HepG2 (cell line): ENCODE measurements at places on chromosomes 11 and 22. TPM values are rescaled to one million over a fixed set of nuclear protein-coding genes. Genes with fewer than 3 reads are reported as not detected.

Gene RTN4R
- 0.11 and 0.22 TPM in 2 replicates for total RNA-seq

Gene DBX1
- not detected in 2 replicates for total RNA-seq

Gene TUBGCP6
- total RNA-seq: 5.8 and 15.7 TPM in 2 replicates

Gene TRIM51
- not detected in 2 replicates for total RNA-seq

DNA sequence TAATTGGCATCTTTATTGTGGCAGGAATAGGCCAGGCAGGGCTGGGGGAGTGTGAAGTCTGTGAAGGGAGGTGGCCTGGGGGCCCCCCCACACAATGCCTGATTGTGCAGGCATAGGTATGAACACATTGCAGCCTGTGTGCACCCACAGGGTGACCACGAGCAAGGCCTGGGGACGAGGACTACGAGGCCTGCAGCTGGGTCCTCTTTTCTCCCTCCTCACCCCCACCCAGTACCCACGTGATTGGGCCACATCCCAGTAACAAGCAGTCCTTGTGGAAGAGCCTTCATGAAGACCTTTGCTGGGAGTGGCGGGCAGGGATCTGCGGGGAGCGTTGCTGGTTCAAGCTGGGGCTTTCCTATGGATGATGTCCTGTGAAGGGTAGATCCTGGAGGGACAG, 29.3 kb downstream of the ZBTB16 start:
- H3K4me1 ChIP-seq: peaks cover 33% of the 10 kb centered on the region
- DNase-seq: no peak
- H3K36me3 ChIP-seq: no peaks in the 10 kb centered on the region
- H3K27ac ChIP-seq: no peak overlapping the region
- peaks cover 4% of the 10 kb centered on the region; the same call in 1 of the 3 replicates for H3K27me3 ChIP-seq
- H3K4me3 ChIP-seq: no peak overlapping the region

DNA sequence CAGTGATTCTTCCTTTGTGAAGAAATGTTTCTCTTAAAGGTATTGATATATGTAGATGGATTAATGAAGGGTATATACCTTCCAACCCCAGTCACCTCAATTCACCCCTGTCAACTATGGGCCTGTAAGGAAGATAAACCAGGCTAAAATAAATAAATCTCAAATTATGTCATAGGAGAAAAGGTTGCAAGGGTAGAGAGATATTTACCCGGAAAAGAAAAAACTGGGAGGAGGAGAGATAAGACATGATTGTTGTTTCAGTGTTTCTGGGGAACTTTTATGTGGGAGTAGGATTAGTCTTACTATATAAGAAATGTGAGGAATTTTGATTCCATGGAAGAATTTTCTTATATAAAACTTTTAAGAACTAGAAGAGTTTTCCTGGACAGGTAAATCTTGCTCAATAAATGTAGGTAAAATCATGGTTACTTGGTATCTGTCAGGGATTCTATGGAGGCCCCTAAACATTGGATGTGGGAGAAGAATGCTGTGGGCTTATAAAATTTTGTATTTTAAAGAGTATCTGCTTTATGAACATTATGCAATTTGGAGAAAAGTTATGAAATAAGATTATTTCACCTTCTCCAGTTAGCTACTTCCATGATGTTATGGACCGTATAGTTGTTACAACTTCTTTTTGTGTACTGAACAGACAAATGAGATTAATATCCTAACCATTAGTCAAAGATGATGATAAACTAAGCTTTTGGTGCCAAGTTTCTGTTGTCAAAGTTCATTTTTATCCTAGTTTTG, 6.4 kb downstream of the YAP1 start:
- DNase-seq: peak; percentile 30
- H3K4me3 ChIP-seq: peak overlapping the region; percentile 33; the same call in 1 of the 2 replicates
- H3K27me3 ChIP-seq: no peaks in the 10 kb centered on the region
- peaks cover 75% of the 10 kb centered on the region for H3K4me1 ChIP-seq
- peaks cover 3% of the 10 kb centered on the region; the same call in 1 of the 2 replicates for H3K36me3 ChIP-seq

DNA sequence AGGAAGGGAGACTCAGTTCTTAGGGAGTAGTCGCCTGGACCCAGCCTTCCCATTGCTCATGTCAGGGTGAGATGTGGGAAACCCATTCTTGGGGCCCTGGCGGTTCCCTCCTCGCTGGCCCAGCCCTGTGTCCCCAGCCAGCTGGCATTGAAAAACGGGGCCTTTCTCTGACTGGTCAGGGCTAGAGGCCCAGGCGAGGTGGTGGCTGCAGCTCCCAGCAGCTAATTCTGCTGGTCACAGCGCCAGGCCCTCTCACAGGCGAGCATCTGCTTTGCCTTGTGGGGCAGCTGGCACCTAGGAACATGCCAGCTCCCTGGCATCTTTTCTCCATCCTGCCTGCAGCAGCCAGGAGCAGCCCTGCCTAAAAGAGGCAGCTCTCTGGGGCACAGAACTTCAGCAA, 20.1 kb downstream of the TSPAN18 start:
- no peaks in the 10 kb centered on the region for H3K4me1 ChIP-seq
- no peak overlapping the region for H3K4me3 ChIP-seq
- DNase-seq: no peak
- H3K27ac ChIP-seq: no peak overlapping the region
- H3K36me3 ChIP-seq: no peaks in the 10 kb centered on the region
- H3K27me3 ChIP-seq: 0 out of 2 replicates have a peak, but pooled peaks cover 2% of the 10 kb centered on the region

DNA sequence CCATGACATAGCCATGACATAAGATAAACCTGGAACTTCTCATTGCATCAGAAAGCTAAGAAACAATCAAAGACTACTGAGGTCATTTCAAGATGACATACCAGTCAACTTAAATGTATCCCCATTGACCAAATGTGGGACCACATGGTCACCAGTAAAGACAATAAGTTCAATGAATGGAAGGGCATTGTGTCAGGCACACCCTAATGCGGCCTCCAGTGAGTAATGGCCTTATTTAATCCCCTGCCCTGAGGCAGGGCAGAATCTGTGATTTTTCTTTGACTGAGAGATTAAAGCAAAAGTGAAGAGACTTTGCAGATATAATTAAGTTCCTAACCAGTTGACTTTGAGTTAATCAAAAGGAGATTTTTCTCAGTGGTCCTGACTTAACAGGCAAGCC, 17.3 kb upstream of the SYT8 start:
- H3K4me3 ChIP-seq: no peak overlapping the region
- no peaks in the 10 kb centered on the region for H3K4me1 ChIP-seq
- DNase-seq: no peak
- peaks cover 3% of the 10 kb centered on the region; the same call in 1 of the 2 replicates for H3K27me3 ChIP-seq
- no peak overlapping the region for H3K27ac ChIP-seq

DNA sequence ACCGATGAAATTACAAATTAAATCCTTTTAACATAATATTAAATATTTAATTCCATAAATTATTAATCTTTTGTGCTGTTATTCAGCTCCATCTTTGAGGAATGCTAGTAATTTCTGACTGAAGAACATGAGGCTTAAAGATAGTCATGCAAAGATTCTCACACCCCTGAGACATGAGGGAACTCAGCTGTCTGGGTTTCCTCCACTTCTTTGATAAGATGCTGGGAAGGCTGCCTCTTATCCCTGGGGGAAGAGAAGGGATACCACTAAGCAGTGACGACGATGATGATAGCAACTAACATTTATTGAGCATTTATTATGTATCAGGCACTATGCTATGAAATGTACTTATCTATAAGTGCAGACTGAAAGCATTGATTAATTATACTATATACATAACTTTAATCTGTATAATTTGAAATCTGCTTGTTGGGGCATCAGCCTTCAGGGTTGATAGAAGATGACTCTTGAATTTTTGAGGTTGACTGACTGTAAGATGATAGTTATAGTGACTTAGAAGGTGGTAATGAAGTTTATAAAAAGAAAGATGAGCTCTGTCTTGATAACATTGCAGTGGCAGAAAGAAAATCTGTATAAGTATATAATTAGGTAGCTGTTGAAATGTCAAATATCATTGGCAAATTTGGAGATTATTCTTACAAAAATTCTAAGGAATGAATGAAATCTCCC, 78.4 kb downstream of the SIK2 start:
- H3K4me1 ChIP-seq: no peaks in the 10 kb centered on the region
- H3K27ac ChIP-seq: no peak overlapping the region
- H3K36me3 ChIP-seq: no peaks in the 10 kb centered on the region
- H3K4me3 ChIP-seq: no peak overlapping the region
